ENCODE measurements at places on chromosomes 16 and 17.

GRCh38 chr17:35915153-35915964 lies 15.2 kb downstream of the RDM1 start:
- DNase-seq, result no peak

GRCh38 chr16:31277659-31278260 lies 18.0 kb downstream of the ITGAM start:
- no peak for DNase-seq

DNA sequence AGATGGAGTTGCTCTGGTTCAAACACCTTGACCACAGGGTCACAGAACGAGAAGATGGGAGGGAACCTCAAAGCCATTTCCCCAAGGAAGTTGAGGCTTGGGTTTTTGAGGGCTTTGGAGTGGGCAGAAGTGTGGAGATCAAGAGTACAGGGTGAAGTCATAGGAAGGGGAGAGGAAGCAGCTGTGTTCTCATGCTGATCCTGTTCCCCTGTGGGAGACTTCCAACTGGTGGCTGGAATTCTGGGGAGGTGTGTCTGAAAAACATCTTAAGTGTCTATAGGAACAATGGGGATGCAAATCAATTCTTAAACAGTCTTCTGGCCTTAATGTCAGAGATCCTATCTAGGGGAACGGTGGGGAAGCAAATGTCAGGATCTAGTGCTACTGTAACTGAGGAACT lies 38.8 kb upstream of the HSBP1 start:
- DNase-seq, result no peak

- no peak for DNase-seq
Measured at GRCh38 chr16:78499399-78499798, 399.9 kb downstream of the WWOX start.

GRCh38 chr16:57021757-57022156 lies 32.4 kb downstream of the NLRC5 start:
- no peak for DNase-seq
